ENCODE measurements at places on chromosomes 1 and 21.

DNA sequence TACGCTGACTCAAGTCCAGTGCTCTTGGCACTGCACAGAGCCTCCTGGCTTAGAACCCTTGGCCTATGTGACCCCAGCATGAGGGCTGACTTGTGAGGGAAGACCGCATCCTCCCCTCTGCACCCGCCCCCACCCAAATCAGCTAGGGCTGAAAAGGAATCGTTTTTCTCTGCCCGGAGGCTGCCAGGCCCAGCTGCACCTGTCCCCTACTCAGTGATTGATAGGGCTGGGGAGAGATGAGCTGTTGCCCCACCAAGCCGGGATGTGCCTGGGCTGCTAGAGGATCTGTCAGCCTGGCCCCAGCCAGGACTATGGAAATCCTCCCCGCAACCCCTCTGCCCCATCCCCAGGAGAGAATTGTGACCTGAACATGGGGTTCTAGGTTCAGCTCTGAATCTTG is 20.6 kb downstream of the MYOG start:
- DNase-seq, result no peak

- DNase-seq, result no peak
Observed at GRCh38 chr1:113745425-113745824, 13.9 kb downstream of the PHTF1 start.

DNA sequence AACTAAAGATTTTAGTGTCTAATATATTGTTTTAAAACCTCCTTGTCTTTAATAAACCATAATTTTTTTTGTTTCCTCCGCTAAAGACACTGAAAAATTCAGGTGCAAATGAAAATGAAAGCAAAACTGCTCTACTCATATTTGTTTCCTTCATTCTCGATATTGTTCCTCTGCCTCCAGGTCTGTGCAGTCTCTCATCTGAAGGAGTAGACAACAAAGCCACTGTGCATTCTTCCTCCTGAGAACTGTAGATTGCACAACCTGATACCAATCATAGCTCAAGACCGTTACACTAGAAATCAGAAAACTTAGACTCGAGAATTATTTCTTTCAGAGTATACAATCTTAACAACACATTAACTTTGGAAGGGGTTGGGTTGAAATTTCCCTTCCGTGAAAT is 373.1 kb upstream of the CXADR start:
- no peak for DNase-seq

DNA sequence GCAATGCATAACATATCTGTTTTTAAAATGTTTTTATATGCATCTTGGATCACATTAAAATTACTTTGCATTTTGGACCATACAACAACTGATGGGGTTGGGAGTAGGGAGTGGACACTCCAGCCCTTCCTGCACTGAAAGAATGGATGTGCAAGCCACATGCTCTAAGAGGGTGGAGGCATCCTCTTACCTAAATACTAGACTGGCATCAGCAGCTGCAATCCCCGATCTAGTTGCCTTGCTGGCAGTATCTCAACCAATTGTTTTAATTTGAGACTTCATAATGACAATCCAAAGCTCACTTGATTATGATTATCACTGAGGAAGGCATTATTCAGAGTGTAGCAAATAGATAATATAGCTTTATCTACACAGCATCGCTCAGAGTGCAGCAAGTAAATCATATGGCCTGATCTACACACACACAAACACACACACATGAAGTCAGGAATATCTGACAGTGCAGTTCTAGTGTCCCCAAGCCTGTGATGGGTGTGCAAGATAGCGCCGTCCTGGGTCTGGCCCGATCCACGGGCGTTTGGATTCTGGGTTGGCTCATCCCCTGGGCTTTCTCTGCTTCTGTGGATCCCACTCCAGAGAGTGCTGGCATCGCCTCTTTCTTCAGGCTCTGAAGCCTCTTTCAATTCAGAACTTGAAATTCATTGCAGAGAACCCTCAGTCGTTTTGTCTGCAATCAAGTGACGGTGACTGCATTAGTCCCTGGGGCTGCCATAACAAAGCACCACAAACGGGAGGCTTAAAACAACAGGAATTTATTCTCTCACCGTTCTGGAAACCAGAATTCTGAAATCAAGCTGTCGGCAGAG is 181.3 kb downstream of the ETS2 start:
- no peak for DNase-seq

- no peak for DNase-seq
Observed at GRCh38 chr1:155761736-155762405, 73.0 kb downstream of the DAP3 start.

- DNase-seq, result peak; percentile 69
Observed at GRCh38 chr1:35931446-35932157, 697 bp downstream of the AGO3 start.

- DNase-seq, result no peak
Observed at GRCh38 chr1:157732755-157733154, 32.2 kb upstream of the FCRL3 start.

- DNase-seq, result no peak
Observed at GRCh38 chr1:108663074-108663473, 2.2 kb upstream of the HENMT1 start.

GRCh38 chr1:50368179-50369007 is 54.9 kb downstream of the DMRTA2 start:
- DNase-seq, result no peak

DNA sequence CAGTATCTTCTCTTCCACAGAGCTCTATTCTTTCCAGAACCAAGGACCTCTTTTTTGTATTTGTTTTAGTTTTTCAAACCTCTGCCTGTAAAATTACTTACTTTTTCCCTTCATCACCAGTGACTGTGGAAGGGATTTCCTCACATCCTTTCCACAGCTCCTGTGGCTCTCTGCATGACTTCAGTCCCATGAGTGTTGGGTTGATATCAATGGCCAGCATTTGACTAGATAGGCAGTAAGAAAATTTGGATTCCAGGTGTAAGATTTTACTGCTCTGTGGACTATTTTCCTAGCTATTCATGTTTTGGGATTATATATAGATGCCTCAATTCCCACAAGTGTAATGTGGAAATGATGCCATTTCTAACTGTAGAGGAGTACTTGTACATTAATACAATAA is 171.5 kb upstream of the PTBP2 start:
- no peak for DNase-seq

GRCh38 chr1:3069491-3070308 is 697 bp downstream of the PRDM16 start:
- DNase-seq, result peak; percentile 31

GRCh38 chr1:94069919-94070285 is 51.0 kb downstream of the ABCA4 start:
- no peak for DNase-seq

DNA sequence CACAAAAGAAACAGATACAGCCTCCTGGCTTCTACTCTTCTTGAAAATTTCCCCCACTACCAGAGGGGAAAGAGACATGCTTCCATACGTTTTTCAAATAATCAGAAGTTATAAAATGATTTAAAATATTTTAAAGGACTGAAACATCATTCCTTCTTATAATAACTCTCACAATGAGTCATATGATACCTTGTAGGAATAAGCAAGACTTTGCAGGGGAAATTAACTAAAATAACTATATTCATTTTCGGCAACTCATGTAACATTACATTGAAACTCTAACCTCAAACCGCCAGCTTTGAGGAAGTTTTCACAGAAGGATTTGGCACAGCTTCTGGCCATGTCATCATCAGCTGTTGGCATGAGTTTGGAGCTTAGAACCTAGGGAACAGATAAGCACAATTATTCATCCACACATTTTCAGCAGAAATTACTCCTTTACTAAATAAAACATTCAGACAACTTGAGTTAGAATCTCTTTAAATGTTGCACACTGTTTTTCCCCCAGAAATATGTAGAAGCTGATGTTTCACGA is 85.9 kb downstream of the USP24 start:
- DNase-seq, result peak; percentile 62

- no peak for DNase-seq
Observed at GRCh38 chr1:181514298-181515290, 31.3 kb downstream of the CACNA1E start.

DNA sequence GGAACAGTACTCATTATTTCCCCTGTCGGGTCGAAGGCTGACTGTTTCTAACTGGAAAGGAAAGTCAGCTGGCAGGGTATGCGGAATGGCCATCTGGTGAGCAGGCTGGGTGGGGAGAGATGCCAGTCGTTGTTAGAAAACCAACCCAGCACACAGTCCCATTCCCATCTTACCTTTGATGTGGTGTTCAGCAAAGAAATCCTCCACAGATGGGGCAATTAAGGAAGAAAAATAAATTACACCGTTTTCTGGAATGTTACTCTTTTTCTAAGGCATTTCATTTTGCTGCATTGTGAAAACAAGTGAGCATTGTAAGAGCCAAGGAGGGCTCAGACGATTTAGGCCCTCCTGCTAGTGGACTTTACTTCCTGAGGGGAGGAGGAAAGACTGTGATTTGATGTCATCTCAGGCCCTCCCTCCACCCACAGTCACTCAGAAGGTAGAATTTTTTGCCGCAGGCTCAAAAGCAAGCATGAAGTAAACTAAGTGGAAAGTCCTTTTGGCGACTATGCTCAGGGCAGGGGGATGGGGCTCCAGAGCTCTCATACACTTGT is at the start of gene SLC16A4:
Gene SLC16A4, minus strand, starts transcription at position 335 of the 554 bp plus-strand sequence. CDS start 1,703 bp downstream, outside the sequence.
- DNase-seq, result peak; percentile 56

DNA sequence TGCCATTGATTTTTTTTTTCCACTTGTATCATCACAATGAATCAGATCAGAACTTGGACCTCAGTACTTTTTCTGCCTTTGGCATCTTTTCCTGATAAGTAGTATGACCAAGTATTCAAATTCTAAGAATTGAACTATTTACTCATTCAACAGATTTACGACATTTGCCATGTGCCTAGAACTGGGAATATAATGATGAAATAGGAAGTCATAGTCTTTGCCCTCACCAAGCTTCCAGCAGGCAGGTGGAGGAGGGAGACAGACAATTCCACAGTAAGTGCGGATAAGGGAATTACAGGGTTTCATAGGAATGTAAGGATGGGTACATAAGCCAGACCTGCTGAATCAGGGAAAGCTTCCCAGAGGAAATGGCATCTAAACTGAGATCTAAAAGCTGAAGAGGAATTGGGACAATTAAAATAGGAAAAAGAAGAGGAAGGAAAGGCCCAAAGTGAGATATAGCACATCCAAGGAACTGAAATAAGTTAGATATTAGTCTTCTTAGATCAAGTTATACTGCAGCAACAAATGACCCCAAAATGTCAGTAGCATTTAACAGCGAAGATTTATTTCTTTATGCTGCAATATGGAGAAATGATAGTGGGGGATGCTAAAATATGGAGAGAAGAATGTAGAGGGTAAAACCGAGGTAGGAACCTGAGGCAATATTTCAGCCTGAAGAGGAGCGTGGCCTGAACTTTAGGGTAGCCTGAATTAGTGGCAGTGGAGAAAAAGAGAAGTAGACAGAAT is 5.3 kb upstream of the DDX59 start:
- no peak for DNase-seq

- no peak for DNase-seq
Observed at GRCh38 chr1:64838486-64838885, 93.6 kb downstream of the RAVER2 start.

- DNase-seq, result peak; percentile 23
Observed at GRCh38 chr1:43706598-43707189, 642 bp upstream of the ST3GAL3 start.

GRCh38 chr1:71350805-71351204 is 270.0 kb upstream of the ZRANB2 start:
- no peak for DNase-seq

GRCh38 chr1:150748878-150749719 is 16.5 kb downstream of the CTSS start:
- DNase-seq, result no peak

DNA sequence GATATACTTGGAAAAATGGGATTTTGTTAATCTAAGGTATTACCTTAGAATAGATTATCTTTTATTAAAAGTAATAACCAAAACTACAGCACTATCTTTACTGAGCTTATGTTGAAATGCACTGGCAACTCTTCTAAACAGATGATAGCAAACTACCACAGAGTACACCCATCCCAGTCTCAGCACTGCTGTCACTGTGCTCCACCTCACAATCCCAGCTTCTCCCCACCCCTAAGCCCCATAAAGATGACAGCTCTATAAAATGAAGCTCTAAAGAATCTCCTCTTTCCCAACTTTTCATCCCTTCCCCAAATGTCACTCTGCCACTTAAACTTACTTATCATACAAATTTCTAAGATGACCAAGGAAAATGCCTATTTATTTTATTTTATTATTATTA is 6.4 kb downstream of the DSTYK start:
- no peak for DNase-seq
